Fibroblast of skin of left quadriceps (primary cell): ENCODE measurements at places on chromosomes 11 and 22.

DNA sequence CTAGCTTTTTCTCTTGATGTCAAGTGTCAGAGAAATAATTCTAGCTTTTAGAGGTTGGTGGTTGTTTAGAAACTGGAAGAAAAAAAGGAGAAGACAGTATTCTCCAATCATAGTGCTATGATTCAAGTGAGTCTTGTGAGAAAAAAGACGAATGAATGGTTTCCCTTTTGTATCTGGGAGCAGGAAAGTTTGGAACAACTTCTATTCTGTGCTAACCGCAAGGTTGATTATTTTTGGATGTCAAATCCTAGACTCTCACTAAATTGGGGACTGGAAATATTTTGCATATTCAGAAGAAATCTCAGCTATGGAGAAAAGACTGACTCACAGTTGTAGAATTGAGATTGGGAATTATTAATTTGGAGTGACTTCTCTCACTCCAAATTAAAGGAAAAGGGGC is 69.2 kb downstream of the SYT13 start:
- DNase-seq, result no peak

DNA sequence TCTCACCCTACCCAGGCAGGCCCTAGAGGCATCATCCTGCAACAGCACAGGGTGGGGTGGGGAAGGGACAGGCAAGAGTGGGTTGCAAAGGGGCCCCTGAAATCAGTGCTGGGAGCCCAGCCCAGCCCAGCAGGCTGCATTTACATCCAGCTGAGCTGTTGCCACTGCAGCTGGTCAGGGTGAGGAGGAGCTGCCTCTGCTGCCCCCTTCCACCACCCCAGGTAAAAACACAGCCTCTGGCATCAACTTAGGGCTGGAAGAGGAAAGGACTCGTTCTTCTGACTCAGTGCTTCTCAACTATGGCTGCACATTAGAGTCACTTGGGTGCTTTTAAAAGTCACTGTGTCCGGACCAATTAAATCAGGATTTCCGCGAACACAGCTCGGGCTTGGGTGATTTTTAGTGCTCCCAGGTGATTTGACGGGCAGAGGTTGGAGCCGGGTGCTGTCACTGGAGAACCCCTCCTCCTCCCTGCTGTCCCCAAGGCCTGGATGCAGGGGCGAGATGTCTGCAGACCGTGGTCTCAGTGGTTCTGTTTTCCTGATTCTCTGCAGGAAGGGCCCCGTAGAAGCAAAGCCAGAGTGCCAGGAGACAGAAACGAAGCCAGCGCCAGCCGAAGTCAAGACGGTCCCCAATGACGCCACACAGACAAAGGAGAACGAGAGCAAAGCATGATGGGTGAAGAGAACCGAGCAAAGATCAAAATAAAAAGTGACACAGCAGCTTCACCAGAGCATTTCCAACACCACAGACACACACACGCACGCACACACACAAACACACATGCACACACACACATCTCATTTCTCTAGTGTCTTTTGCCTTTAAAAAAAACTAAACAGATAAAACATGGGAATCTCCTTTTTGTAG is 39.4 kb upstream of the TTC12 start:
- DNase-seq, result no peak

- peak; percentile 24 for DNase-seq
Observed at GRCh38 chr11:33329705-33330329, 72.6 kb downstream of the HIPK3 start.

GRCh38 chr11:59660621-59661020 is 8.2 kb downstream of the PATL1 start:
- DNase-seq, result no peak

- no peak for DNase-seq
Observed at GRCh38 chr11:119222891-119223290, 16.8 kb downstream of the CBL start.

- DNase-seq, result no peak
Observed at GRCh38 chr11:32987851-32988250, 27.8 kb upstream of the DEPDC7 start.
